ENCODE measurements at places on chromosomes 2 and 18.

DNA sequence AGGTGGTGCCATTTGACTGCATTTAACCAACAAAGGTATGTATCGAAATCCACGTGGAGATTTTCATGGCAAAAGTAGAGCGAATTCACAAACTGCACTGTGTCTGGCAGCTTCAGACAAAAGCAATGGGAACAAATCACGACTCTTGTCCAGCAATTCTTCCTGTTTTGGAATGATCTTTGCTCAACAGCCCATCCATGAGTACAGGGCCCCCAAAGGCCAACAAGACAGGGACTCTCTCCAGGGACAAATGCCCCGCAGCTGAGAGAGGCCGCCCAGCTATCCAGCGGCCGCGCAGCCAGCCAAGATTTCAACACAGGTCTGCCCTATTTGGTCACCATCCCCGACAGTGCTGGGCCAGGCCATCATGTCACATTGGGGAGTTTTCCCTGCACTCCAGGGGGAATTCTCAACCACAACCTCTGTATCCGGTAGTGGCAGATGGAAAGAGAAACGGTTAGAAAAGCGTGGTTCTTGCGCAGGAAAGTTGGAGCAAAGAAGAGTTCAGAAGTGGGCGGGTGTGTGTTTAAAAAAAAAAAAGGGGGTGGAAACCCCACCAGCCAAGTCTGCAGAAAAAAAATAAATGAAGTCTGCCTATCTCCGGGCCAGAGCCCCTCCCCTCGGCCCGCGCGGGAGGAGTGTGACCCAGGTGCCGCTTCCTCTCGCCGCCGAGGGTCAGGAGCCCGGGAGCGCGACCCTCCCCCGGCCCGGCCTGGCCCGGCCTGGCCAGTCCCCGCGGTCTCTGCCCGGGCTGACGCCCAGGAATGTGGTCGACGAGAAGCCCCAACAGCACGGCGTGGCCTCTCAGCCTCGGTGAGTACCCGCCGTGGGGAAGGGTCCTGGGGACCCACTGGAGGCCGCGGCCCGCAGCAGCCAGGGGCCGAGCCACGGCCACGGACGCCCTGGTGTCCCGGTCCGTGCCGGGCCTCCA lies at the start of gene GYPC:
GYPC (plus strand) TSS at position 659 of the 931 bp plus-strand sequence; CDS start at position 765, 106 bp downstream.
- no peak for DNase-seq

GRCh38 chr2:231467016-231467545 lies 2.8 kb upstream of the NCL start:
- DNase-seq = no peak

DNA sequence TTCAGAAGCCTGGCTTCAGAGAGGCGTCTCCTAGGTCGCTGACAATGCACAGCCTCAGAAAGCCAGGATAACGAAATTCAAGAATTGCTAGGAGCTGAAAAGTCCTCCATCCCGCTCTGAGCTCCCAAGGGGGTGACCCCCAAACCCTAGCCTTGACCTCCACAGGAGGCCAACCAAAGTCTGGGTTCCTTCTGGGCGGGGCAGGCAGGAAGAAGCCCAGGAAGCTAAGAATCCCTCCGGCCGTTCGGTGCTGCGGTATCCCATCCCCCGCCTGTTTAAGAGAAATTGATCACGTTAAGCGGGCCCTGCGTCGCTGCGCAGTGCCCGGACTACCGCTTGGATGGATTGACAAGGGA lies 2.5 kb upstream of the OSR1 start:
- no peak for DNase-seq

DNA sequence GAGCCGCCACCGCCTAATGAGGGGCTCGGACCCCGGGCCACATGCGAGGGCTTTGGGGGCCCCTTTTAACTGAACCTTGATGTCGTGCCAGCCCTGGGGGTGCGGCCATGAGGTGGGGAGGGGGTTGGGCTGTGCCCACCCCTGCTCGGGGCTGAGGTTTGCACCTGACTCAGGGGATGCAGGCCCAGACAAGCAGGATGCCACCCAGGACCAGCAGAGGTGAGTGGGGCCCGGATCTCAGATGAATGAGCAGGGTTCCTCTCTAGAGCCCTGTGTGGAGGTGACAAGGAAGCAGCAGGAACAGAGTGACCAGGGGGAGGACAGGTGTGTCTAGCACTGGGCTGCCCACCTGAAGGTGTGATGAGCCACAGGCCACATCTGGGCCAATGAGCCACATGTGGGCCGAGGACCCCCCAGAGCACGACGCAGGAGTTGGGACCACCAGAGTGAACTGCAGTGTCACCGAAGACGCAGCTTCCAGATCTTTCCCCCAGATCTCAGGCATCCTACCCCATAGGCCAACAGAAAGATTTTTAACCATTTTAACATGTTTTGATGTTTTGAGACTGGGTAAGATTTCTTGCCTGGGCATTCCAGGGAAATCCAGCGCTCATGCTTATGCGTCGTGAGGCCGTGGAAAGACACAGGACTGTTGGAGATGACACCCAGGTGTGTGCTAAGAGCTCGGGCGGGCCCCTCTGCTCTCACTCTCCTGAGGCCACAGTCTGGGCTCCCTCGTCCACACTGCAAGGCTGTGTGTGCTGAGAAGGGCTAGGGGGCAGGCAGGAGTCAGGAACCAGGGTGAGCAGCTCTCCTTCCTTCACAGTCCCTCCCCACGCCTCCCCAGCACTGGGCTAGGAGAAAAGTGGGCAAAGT lies 73.6 kb downstream of the DDX1 start:
- no peak for DNase-seq

GRCh38 chr2:191270306-191271161 lies 25.3 kb downstream of the MYO1B start:
- no peak for DNase-seq

DNA sequence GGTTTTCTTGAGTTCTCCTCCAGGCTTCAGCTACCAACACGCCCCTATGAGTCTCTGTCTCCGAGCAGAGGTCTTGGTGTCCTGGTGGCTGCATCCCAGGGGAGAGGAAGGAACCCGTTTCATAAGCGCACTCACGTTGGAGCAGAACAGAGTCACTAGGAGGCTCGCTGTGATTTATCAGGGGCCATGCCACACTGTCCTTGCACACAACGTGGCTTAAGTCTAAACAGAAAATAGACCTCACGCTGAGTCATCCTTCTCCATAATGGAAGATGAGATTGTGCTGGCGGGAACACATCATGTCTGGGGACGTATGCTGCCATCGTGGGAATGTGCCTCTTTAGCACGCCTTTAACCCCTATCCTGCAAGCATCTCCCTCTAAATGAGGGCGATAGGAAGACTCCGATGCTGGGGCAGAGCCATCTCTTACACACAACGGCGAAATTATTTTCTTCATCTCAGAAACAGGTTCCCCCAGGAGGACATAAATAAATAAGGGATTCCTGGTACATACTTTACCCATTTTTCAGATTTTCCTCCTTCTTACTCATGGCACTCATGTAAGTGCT lies 211.4 kb downstream of the KLHL29 start:
- no peak for DNase-seq

DNA sequence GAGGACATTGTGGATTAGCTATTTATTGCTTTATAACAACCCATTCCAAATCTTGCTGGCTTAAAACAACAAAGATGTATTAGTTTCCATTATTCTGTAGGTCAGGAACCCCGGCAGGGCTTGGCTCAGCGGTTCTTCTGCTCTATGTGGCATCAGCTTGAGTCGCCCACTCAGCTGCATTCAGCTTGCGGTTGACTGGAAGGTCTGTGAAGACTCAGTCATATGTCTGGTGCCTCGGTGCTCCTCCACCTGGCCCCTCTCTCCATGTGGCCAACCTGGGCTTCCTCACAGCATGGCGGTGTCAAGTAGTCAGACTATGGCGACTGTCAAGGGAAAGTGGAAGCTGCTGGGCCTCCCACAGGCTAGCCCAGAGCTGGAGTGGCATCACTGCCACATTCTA lies 48.6 kb downstream of the EMILIN2 start:
- DNase-seq = no peak

DNA sequence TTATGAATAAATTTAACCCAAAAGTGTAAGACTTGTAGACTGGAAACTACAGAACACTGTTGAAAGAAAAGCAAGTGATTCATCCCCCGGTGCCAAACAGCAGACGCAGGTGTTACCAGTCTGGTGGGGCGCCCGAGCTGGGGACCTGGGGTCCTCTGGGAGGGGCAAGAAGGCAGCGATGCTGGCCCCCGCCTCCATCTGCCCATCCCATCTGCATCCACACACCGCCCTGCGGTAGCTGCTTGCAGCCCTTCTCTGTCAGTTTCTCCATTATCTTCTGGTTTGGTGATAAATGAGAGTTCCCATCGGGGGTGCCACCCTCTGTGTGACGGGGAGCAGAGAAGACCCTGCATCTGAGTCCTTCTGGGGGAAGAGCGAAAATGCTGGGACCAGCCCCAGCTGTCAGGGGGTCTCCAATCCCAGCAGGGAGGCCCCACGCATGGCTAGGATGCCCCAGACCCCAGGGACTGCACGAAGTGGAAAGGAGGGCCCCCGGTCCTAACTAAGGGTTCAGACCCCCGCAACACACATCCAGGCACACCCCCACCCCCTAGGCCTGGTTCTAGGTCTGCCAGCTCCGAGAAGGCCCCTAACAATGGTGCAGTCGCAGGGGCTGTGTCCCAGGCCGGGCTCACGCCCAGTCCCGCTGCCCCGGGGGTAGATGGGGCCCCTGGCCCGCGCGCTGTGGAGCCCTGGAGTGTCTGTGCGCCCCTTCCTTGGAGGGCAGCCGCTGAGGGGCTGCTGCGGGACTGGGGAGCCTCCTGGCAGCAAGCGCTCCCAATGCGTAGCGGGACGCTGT lies 686 bp upstream of the RGPD8 start:
- DNase-seq = no peak

GRCh38 chr2:22035361-22035830 lies 911.6 kb downstream of the TDRD15 start:
- DNase-seq = no peak

DNA sequence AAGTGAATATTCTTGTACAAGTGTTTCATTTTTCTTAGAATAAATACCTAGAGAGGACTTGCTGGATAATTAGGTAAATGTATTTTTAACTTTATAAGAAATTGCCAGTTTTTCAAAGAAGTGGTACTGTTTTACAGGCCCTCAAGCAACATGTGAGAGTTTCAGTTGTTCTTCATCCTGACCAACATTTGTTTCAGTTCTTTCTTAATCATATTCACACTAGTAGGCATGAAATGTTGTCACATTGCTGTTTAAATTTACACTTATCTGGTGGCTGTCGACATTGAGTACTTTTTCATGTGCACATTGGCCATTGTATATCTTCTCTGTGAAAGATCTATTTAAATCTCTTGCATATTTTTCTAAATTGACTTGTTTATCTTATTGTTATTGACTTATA lies 178.1 kb downstream of the ACOXL start:
- DNase-seq = no peak

- no peak for DNase-seq
These were observed 740 bp downstream of the CHMP3 start for GRCh38 chr2:86562485-86562921.

DNA sequence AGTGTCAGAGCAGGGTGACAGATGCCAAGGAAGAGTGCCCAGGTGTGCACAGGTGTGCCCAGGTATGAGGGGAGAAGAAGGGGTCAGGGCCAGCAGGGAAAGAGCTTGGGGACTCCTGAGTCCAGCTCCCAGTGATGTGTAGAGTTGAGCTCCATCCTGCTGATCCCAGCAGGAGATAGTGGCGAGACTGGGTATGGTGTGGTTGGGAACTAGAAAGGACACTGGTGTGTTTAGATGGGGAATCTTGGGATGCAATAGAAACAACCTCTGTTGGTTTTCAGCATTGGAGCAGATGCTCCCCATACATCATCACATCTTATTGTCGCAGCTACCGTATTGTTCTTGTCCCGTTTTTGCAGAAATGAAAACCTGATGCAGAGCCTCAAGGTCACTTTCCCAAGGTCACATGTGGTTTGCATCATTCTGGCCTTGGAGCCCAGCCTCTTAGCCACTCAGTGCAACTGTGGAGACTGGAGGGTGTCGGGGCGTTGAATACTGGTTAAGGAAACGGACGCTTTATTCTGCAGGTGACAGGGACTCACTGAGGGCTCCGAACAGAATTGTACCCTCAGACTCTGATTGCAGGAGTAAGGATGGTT lies 166.7 kb downstream of the AGAP1 start:
- DNase-seq = no peak

DNA sequence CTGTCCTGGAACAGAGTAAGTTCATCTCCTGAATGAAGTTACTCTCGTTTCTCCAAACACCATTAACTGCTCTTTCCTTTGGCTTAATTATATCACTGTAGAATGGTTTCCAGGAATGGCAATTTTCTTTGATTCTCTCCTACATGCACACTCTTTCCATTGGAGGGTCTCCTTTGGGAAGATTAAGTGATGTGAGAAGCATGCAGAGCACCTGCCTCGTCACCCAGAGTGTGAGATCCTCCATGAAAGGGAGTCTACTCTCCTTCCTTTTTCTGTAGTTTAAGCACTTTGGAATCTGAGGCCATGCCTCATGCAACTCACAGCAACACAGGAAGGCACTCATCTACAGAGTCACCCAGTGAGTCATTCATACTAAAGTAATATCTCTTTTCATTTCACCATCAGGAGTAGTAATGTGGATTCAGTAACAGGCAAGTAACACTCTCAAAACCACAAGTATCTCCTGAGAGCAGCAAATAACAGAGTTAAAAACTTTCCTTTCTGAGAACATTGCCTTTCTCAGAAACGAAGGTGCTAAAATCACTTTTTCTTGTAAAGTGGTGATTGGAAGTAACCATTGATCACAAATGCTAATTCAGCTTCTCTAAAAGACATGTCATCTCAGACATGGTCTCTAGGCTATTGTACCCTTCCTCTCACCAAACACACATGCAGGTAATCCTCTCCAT lies 52.8 kb upstream of the IL1RL1 start:
- DNase-seq = no peak

DNA sequence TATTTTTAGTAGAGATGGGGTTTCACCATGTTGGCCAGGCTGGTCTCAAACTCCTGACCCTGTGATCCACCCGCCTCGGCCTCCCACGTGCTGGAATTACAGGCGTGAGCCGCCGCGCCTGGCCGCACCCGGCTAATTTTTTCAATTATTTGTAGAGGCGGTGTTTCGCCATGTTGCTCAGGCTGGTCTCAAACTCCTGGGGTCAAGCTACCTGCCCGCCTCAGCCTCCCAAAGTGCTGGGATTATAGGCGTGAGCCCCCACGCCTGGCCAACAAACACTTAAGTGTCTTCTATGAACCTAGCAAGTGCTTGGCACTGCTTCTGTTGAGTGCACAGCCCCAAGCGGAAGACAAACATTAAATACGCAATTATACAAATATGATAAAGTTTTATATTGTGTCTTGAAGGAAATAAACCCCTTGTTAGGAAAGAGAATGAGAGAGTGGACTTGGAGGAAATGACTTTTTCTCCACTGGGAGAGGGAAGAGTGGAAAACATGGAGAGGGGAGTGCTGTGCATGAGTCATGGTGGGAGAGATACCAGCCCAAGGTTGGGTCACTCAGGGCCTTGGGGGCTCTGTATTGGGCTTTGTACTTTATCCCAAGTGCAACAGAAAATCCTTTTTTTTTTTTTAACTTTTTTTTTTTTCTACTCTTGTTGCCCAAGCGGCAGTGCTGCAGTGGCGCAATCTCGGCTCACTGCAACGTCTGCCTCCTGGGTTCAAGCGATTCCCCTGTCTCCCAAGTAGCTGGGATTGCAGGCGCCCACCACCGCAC lies 41.4 kb upstream of the ACTR2 start:
- DNase-seq = no peak

- peak; percentile 74 for DNase-seq
These were observed 65.4 kb upstream of the HNRNPA3 start for GRCh38 chr2:177147093-177147694.

GRCh38 chr2:16240402-16240801 lies 300.1 kb downstream of the MYCN start:
- DNase-seq = no peak
